ENCODE measurements at places on chromosomes 2 and 18. TPM values are rescaled to one million over a fixed set of nuclear protein-coding genes. Genes with fewer than 3 reads are reported as not detected.

Gene PLB1
- 0.06 TPM for total RNA-seq

Gene ERICH2
- total RNA-seq, result not detected

Gene THSD7B
- not detected for total RNA-seq

Gene SGPP2
- total RNA-seq, result not detected

Gene FASTKD2
- 55.6 TPM for total RNA-seq

Gene ADRA2B
- not detected for total RNA-seq

Gene FN1
- total RNA-seq, result 1,236 TPM

Gene NEU2
- not detected for total RNA-seq

Gene HOXD12
- total RNA-seq, result not detected

Gene MOCOS
- total RNA-seq, result 29.7 TPM

Gene ANKRD30BL
- total RNA-seq, result not detected

Gene CXCR1
- not detected for total RNA-seq

DNA sequence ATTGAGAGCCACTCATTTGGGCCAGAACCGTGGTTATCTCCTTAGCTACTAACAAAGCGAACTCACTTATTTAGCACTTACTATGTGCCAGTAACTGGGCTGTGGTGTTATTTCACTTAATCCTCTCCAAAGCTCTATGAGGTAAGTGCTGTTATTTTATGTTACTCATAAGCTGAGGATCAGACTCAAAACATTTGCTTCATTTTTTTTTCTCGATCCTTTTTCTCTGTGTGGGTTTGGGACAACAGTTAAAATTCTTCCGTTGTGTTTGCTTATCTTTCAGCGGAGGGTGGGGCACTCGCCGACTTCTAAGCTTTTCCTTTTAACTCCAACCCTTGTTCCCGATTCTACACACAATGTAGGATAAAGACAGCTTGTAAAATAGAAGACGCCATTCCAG is 52.8 kb downstream of the TMEM178A start:
- no peak for DNase-seq

GRCh38 chr2:101132202-101132601 is 19.0 kb downstream of the TBC1D8 start:
- DNase-seq, result no peak

DNA sequence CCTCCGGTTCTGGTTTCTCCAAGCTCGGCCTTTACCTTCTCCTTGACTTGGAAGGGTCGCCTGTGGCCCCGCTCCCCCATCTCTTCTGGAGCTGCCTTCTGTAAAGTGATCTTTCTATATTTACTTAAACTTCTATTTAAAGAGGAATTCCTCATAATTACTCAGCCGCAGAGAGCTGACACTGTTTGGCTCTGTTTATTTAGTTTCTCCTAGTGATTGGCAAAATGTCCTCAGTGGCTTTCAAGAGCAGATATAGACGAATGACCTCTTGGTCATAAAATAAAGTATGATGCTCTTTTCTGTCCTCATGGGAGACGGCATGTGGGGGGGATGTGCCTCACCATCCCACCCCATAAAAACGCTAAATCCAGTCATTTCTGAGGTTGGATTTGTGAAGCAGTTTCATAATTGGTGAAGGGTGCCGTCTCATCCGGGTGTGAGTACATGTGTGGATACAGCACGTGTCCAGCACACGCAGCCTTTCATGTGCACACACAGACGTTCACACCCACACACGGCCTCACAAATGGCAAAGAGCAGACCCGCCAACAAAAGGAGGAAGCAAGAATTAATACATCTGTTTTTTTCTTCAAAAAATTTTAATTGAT is 43.4 kb upstream of the SMAD7 start:
- DNase-seq, result no peak

DNA sequence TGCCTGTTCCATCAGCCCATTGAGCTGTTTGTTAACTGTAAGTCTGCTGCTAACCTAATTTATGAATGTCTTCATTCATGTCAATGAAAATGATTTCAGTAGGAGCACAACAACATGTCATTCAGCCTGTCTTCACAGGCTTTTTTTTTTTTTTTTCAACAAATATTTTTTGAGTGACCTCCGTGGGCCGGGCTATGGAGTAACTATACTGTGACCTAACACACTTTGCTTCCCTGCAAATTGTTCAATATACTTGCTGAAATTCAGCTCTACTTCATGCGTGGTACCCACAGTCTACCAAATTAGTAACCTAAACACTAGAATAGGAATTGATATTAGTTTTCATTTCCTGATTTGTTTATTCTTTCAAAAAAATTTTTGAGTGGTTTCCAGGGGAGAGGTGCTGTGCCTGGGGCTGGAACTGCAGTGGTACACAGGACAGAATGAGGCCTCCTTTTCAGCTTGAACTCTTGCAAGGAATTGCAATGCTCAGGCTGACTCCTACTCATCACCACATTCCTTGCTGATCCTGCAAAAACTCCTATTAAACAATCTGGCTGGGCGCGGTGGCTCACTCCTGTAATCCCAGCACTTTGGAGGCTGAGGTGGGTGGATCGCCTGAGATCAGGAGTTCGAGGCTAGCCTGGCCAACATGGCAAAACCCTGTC is 87.1 kb downstream of the CDH20 start:
- DNase-seq, result no peak

GRCh38 chr2:70999362-70999761 is 4.7 kb upstream of the TEX261 start:
- no peak for DNase-seq

- DNase-seq, result no peak
Observed at GRCh38 chr2:17995593-17995992, 117.1 kb downstream of the KCNS3 start.

DNA sequence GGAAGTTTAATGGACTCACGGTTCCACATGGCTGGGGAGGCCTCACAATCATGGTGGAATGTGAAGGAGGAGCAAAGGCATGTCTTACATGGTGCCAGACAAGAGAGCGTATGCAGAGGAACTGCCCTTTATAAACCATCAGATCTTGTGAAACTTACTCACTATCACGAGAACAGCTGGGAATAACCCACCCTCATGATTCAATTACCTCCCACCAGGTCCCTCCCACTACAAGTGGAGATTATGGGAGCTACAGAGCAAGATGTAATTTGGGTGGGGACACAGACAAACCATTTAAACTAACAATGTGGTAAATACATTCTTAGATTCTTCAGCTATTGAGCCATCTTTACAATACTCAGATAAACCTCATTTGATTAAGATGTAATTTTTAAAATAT is 176.1 kb downstream of the SH3BP4 start:
- no peak for DNase-seq

- no peak for DNase-seq
Observed at GRCh38 chr2:1740716-1741589, 3.4 kb downstream of the PXDN start.

- DNase-seq, result no peak
Observed at GRCh38 chr2:230666885-230667712, 45.5 kb upstream of the CAB39 start.

- DNase-seq, result no peak
Observed at GRCh38 chr2:173752152-173752551, 213.0 kb downstream of the SP3 start.

DNA sequence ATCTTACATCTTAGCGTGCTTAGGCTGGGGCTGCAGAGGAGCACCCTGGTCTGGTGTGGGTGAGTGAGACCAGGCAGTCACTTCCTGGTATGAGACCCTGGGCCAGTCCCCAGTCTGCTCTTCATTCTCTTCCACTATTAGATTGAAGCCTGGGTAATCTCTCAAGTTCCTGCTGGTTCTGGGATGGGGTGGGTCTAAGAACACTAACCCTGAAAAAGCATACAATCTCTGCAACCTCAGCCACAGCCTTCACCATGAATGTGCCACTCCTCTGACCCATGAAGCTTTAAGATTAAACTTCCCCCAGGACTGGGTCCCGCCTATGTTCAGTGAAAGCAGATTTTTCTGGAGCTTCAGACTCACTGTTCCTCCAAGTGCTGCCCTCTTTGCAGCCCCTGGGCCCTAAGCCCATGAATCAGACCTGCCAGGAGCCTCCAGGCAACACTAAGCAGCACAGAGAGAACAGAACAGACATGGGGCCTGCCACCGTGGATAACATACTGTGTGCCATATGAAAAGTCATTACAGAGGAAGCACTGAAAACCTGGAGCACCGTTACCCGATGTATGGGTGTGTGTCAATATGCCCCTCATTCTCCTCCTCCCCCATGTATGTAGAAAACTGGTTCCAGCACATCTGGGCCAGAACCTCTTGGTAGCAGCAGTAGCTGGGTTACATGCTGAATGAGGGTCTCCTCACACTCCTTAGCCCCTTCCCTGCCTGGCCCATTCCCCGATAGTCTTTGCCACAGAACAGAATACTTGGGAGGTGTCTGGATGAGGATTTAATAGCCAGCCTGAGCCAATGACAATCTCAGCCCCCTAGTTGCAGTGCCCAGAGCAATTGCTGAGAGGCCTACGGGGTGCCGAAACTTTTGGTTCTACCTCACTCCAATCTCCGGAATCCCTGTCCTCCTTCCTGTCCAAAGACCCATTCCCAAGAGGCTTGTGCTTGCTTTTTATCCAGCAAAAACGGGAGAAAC is 2.7 kb upstream of the SIX2 start:
- no peak for DNase-seq

- DNase-seq, result no peak
Observed at GRCh38 chr2:65917986-65918385, 485.6 kb upstream of the SPRED2 start.

DNA sequence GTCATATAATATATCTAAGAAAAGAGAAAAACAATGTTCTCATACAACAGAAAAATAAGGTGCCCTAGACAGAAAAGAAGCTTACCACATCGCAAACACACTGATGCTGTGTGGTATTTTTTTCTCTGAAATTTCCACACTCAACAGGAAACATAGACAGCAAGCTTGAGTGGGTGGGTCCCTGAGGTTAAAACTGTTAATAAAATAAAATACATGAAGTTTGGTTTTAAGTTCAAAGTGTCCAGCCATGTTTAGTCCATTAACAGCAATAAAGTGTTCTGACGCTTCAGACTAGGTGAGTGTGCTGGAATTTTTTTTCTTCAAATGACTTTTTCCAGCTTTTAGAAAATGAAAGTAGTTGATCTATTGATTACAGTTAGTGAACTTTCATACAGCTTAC is 83.3 kb upstream of the EPB41L5 start:
- no peak for DNase-seq

GRCh38 chr2:56088411-56088810 is 95.4 kb upstream of the CCDC85A start:
- no peak for DNase-seq

- no peak for DNase-seq
Observed at GRCh38 chr18:47830772-47831171, 99.7 kb downstream of the SMAD2 start.

- DNase-seq, result no peak
Observed at GRCh38 chr18:49997558-49997957, 184.2 kb upstream of the ACAA2 start.

GRCh38 chr2:150234787-150235446 is 252.6 kb downstream of the RND3 start:
- DNase-seq, result no peak

DNA sequence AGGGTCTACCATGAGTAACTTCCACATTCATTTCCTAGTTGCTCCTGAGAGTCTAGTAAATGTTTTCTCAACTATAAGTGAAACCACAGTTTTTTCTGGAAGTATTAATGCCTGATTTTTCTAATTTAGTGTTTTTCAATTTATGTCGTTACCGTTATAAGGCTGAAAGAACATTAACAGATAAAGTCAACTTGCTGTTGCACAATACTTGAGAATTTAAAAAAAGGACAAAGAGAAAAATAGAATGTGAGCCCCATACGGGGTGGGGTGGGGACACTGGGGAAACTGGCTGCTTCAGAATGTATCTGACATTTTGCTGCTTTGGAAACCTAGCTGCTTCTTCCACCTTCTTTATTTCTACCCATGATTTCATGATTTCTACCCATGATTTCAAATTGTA is 26.2 kb downstream of the CNOT11 start:
- no peak for DNase-seq

GRCh38 chr2:239253264-239253663 is 147.6 kb downstream of the HDAC4 start:
- DNase-seq, result no peak

DNA sequence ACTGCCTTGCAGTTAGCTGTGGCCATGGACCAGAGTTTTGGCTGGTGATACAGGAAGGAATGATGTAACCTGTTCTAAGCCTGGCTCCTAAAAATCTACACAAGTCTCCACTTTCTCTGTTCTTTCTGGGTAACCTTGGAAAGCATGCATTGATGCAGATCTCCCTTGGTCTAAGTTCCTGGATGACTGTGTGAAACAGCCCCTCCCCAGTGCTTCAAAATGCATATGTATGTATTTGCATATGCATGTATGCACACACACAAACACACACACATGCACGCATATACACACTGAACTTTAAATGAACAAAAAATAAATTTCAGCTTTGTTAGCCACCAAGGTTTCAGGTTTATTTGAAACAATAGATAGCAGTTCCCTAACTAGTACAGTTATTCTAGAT is 296.1 kb downstream of the OSR1 start:
- DNase-seq, result no peak

GRCh38 chr2:72096181-72096580 is 51.5 kb downstream of the CYP26B1 start:
- DNase-seq, result no peak

DNA sequence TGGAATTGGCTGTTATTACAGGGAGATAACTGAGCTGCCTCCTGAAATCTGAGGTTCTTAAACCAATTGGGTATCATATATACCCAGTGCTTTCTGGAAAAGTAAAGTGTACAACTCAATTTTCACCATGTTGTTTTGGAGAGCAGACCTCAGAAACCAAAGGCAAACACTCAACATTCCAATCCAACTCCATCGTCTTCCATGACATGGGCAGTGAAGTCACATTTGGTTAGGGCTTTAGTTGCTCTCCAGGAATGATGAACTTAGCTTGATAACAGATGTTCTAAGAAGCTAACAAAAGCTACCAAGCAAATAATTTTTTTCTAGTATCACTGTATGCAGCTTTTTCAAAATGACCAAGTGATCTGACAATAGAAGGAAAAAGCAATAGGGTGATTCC is 107.0 kb upstream of the SLC35G4 start:
- no peak for DNase-seq

GRCh38 chr2:59077981-59078531 is 836.9 kb upstream of the FANCL start:
- DNase-seq, result no peak

DNA sequence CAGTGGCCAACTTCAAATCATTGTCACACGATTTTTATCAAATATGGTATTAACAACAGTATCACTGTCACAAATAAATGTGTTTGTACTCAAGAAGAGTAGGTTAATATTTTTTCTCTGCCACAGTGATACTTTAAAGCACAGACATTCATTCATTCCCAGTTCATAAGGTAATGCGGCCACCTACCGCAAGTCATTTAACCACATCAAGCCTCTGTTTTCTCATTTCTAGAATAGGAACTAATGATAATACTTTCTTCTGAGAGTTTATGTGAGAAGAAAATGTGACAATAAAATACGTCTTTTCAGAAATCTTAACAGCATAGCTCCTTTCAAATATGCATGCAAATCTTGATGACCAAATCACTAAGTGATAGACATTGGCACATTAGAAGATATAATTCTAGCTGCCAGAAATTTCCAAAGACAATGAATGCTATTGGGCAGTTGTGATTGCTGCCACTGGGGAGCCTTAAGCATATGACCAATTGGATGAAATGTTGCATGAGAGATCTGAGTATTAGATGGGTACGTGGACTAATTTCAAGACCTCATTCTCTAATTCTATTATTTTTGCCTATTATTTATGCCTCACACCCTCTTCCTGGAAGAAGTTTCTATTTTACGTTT is 430.9 kb downstream of the PID1 start:
- DNase-seq, result no peak
